ENCODE measurements at places on chromosomes 1 and 21. TPM values are rescaled to one million over a fixed set of nuclear protein-coding genes. Genes with fewer than 3 reads are reported as not detected.

SYDE2 gene
- total RNA-seq, result 2.9 TPM

CCDC30 gene
- 0.06 TPM for total RNA-seq

PLXNA2 gene
- total RNA-seq, result 5.7 TPM

GJA9 gene
- not detected for total RNA-seq

MAN1C1 gene
- 0.63 TPM for total RNA-seq

FCRL2 gene
- total RNA-seq, result not detected

COL6A1 gene
- total RNA-seq, result 135 TPM

CD84 gene
- not detected for total RNA-seq

SH2D1B gene
- total RNA-seq, result 0.07 TPM

DR1 gene
- 34.9 TPM for total RNA-seq

LRRC53 gene
- total RNA-seq, result not detected

SPRR5 gene
- not detected for total RNA-seq

PEA15 gene
- 57.8 TPM for total RNA-seq

LRRC38 gene
- not detected for total RNA-seq

XCL1 gene
- not detected for total RNA-seq

TSACC gene
- 0.69 TPM for total RNA-seq

NCSTN gene
- total RNA-seq, result 57.0 TPM

DMRTA2 gene
- not detected for total RNA-seq

ITLN2 gene
- total RNA-seq, result not detected

PLA2G4A gene
- 2.3 TPM for total RNA-seq

C1orf185 gene
- not detected for total RNA-seq

CYP4Z1 gene
- not detected for total RNA-seq

OR2L13 gene
- not detected for total RNA-seq

TNFAIP8L2 gene
- not detected for total RNA-seq

OR2AJ1 gene
- total RNA-seq, result not detected

SPRR1A gene
- not detected for total RNA-seq

NBPF11 gene
- total RNA-seq, result 3.3 TPM

OPRD1 gene
- total RNA-seq, result not detected

CHODL gene
- 0.14 TPM for total RNA-seq

VANGL1 gene
- total RNA-seq, result 16.1 TPM

TTC39A gene
- 21.3 TPM for total RNA-seq

MSH4 gene
- 0.75 TPM for total RNA-seq

KCNK1 gene
- total RNA-seq, result 9.8 TPM

RGS4 gene
- total RNA-seq, result 21.0 TPM

Measured in epithelial cell of proximal tubule (primary cell).